ENCODE measurements at places on chromosomes 12 and 14.

- no peak for DNase-seq
- H3K27me3 ChIP-seq, result no peaks in the 10 kb centered on the region
- H3K36me3 ChIP-seq, result peaks cover 18% of the 10 kb centered on the region
- peak within 1 kb of the TSS; percentile 81 for H3K4me3 ChIP-seq
- peaks cover 8% of the 10 kb centered on the region for H3K4me1 ChIP-seq
Observed at GRCh38 chr12:120445911-120446843, at the start of the genes GATC and TRIAP1. TSS of gene GATC (plus strand) at chr12:120446444. CDS start at chr12:120446481, 37 bp downstream. TSS of gene TRIAP1 (minus strand) at chr12:120446384. CDS start at chr12:120446372, 12 bp downstream.

DNA sequence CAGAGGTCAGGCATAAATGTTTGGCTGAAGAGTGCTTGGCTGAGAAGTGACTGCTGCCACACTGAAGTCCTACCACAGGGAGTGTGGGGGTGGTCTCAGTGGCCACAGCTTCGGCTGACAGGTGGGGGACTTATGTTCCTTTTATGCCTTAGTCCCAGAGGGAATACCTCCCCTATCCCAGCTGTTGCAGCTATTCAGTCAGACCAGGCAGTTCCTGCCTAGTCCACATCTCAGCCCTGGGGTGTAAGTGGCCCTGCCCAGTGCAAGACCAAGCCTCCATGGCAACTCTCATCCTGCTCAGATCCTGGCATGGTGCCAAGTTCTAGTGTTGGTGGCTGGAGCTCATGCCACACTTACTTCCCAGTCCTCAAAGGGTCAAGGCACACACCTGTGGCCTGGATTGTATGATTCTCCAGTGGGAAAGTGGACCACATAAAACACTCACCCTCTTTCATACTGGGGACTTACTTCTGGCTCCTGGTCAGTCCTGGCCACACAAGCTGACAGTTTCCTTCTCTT, 161.3 kb upstream of the CAND1 start:
- no peak overlapping the region for H3K27ac ChIP-seq
- H3K4me1 ChIP-seq, result no peaks in the 10 kb centered on the region
- DNase-seq, result no peak
- no peaks in the 10 kb centered on the region for H3K27me3 ChIP-seq
- no peaks in the 10 kb centered on the region for H3K36me3 ChIP-seq
- no peak overlapping the region for H3K4me3 ChIP-seq

- H3K4me3 ChIP-seq, result no peak overlapping the region
- no peak for DNase-seq
- H3K27me3 ChIP-seq, result no peaks in the 10 kb centered on the region
- no peaks in the 10 kb centered on the region for H3K4me1 ChIP-seq
- H3K36me3 ChIP-seq, result peaks cover 18% of the 10 kb centered on the region
Observed at GRCh38 chr12:89494411-89495231, 30.0 kb downstream of the GALNT4 start.

GRCh38 chr12:10012630-10013330, 2.4 kb downstream of the CLEC12B start:
- no peak for DNase-seq
- no peaks in the 10 kb centered on the region for H3K27me3 ChIP-seq
- no peaks in the 10 kb centered on the region for H3K4me1 ChIP-seq
- no peaks in the 10 kb centered on the region for H3K36me3 ChIP-seq
- no peak overlapping the region for H3K27ac ChIP-seq

- H3K4me3 ChIP-seq, result no peak overlapping the region
- H3K27me3 ChIP-seq, result no peaks in the 10 kb centered on the region
- no peaks in the 10 kb centered on the region for H3K4me1 ChIP-seq
- no peak for DNase-seq
- H3K36me3 ChIP-seq, result no peaks in the 10 kb centered on the region
Observed at GRCh38 chr12:63982604-63983295, 138.2 kb downstream of the SRGAP1 start.

- DNase-seq, result no peak
- H3K27me3 ChIP-seq, result no peaks in the 10 kb centered on the region
- no peaks in the 10 kb centered on the region for H3K4me1 ChIP-seq
- H3K36me3 ChIP-seq, result peaks cover 19% of the 10 kb centered on the region
Observed at GRCh38 chr12:40263616-40264409, 39.0 kb downstream of the LRRK2 start.

GRCh38 chr14:24051789-24052655, at the start of gene CARMIL3:
TSS of gene CARMIL3 (plus strand) at chr14:24052009. CDS start at chr14:24052154, 145 bp downstream.
- H3K4me1 ChIP-seq, result peaks cover 12% of the 10 kb centered on the region
- DNase-seq, result no peak
- H3K27me3 ChIP-seq, result no peaks in the 10 kb centered on the region
- no peaks in the 10 kb centered on the region for H3K36me3 ChIP-seq

DNA sequence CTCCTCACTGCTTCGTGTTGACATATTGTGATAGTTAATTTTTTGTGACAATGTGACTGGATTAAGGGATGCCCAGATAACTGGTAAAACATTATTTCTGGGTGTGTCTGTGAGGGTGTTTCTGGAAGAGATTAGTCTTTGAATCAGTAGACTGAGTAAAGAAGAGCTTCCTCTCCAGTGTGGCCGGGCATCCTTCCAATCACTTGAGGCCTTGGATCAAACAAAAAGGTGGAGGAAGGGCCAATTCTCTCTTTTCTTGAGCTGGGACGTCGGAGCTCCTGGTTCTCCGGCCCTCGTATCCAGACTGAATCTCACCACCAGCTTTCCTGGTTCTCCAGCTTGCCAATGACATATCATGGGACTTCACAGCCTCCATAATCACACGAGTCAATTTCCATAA, 240.4 kb downstream of the CHST11 start:
- no peak for DNase-seq
- H3K4me3 ChIP-seq, result no peak overlapping the region
- H3K27ac ChIP-seq, result no peak overlapping the region
- no peaks in the 10 kb centered on the region for H3K36me3 ChIP-seq

DNA sequence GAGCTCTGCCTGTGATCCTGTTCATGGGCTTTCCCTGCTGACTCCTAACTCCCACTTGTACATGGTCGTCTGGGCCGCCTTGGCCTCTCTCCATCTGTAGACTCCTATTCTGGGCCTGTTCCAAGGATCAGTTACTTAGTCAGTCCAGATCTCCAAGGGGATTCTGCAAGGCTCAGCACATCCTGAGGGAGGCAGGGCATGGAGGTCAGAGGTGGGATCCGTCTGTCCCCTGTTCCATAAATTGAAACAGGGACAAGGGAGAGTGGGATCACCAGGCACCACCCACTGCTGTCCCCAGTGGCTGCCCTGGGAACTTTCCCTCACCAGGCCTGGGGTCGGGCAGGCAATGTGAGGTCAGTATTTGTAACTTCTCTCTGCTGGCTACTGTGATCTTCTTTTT, 43.5 kb downstream of the KCTD10 start:
- H3K27me3 ChIP-seq, result no peaks in the 10 kb centered on the region
- no peak overlapping the region for H3K4me3 ChIP-seq
- H3K4me1 ChIP-seq, result no peaks in the 10 kb centered on the region
- no peaks in the 10 kb centered on the region for H3K36me3 ChIP-seq
- DNase-seq, result no peak

GRCh38 chr14:67665868-67666267, 8.6 kb downstream of the VTI1B start:
- H3K4me1 ChIP-seq, result peaks cover 5% of the 10 kb centered on the region
- no peak for DNase-seq
- H3K27ac ChIP-seq, result no peak overlapping the region
- no peak overlapping the region for H3K4me3 ChIP-seq
- H3K36me3 ChIP-seq, result no peaks in the 10 kb centered on the region

DNA sequence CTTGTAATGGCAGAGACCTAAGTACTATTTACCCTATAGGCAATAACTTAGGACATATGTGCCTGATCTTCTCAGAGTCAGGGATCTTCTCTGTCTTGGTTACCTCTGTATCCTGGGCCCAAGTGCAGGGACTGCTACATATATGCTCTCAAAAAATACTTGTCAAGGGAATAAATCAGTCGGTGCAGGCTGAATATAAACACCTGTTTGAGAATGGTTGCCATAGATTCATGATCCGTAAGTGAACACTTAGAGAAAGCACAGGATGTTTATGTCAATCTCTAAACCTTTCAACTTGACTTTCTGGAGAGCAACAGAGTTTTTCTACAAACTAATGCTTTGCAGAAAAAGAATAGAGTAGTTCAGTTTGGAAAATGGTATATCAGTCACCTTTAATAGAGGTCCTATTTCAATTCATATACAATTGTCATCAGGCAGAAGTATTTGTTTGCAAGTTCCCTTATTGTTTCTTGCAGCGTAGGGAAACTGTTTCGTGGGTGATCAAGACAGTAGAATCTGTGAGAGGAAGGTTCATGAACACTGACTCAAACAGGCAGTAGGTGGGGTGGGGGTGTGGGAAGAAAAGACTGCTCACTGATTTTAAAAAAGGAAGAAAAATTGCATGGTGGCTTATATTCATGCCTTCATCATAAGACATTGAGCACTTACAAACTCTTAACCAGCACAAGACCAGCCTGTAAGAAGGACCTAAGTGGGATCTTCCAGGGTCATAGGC, 6.0 kb upstream of the UBE2N start:
- H3K4me1 ChIP-seq, result no peaks in the 10 kb centered on the region
- DNase-seq, result no peak
- no peaks in the 10 kb centered on the region for H3K27me3 ChIP-seq
- H3K4me3 ChIP-seq, result no peak overlapping the region
- no peaks in the 10 kb centered on the region for H3K36me3 ChIP-seq
- no peak overlapping the region for H3K27ac ChIP-seq

- no peaks in the 10 kb centered on the region for H3K27me3 ChIP-seq
- no peak overlapping the region for H3K27ac ChIP-seq
- H3K4me3 ChIP-seq, result no peak overlapping the region
Observed at GRCh38 chr12:58367041-58367440, 425.7 kb downstream of the ATP23 start.
